Vagina (tissue), 2 donors: ENCODE measurements at places on chromosomes 1 and 21. TPM values are rescaled to one million over a fixed set of nuclear protein-coding genes. Genes with fewer than 3 reads are reported as not detected.

TNNI3K gene
- not detected for total RNA-seq

- peak; percentile 99 for DNase-seq
Observed at GRCh38 chr1:150281758-150282557, at the start of gene CIART. CIART (plus strand) TSS chr1:150282554; CDS start chr1:150283268, 714 bp downstream.

DNA sequence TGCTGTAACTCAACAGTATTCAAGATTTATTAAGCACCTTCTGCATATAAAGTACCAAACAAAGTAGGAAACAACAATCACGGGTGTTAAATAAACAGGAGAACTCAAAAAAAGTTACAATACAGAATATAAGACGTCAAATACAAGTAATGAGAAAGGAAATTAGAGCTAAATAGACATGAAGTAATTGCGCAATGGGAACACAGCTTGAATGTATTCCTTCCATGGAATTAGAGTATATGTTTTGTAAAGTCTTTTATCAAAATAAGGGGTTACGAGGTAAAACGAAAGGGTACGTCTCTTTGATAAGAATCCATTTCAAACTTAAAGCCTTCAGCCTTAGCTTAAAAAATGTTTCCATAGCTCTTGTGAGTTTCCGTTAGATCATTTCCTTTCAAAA, 109.1 kb downstream of the SPATA6 start:
- no peak for DNase-seq

PCSK9 gene
- 0.25 TPM for total RNA-seq

IFI44 gene
- total RNA-seq: 17.7 TPM
